ENCODE measurements at places on chromosomes 12 and 14.

DNA sequence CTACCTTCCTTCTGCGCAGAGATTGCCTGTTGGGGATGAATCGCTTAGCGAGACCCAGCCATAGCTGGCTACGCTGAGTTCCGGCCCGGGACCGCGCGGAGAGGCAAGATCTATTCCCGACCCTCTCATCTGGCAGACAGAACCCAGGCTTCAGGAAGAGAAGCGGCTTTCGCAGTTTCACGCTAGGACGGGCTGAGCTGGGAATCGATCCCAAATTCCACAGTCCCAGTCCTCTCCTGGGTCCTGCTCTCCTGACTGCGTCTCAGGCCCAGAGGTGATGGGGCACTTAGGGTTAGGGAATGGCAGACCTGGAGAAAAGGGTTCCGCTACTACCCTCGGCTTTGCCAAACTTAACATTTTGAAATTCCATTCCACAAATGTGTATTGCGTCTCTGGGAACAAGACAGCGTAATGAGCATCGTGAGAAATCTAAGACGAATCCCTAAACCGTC is 2.8 kb downstream of the PTPN21 start:
- peak; percentile 61 for DNase-seq

- DNase-seq, result no peak
Observed at GRCh38 chr12:70741256-70741655, 104.0 kb upstream of the PTPRB start.

DNA sequence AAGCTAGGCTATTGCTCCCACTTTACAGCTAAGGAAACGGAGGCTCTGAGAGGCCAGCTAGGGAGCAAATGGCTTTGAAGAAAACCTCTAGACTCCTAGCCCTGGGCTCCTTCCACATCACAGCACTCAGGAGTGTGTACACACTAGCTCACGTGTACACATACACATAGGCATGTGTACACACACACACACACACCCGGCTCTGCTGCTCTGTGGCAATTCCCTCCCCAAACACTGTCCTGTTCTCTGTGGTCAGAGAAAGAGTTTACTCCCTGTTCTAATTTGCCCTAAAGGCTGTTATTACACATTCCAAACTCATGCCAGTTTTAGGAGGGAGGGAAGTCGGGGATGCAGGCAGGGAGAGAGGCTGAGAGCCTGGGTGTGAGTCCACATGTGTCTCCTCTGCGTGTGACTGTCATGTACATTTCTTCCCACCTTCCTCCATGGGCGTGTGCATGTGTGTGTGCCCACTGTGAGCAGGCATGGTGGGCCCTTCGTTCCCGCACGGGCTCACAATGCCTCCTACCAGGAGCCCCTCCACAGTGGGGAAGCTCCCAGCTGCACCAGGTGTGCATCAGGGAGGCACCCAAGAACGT is 14.2 kb downstream of the TRPV4 start:
- DNase-seq, result no peak

- peak; percentile 16 for DNase-seq
Observed at GRCh38 chr12:117111821-117112595, 12.8 kb upstream of the TESC start.

GRCh38 chr12:6774499-6775062 is 2.3 kb downstream of the LAG3 start:
- peak; percentile 65 for DNase-seq

- DNase-seq, result no peak
Observed at GRCh38 chr14:36022765-36023410, 153.6 kb downstream of the PTCSC3 start.

DNA sequence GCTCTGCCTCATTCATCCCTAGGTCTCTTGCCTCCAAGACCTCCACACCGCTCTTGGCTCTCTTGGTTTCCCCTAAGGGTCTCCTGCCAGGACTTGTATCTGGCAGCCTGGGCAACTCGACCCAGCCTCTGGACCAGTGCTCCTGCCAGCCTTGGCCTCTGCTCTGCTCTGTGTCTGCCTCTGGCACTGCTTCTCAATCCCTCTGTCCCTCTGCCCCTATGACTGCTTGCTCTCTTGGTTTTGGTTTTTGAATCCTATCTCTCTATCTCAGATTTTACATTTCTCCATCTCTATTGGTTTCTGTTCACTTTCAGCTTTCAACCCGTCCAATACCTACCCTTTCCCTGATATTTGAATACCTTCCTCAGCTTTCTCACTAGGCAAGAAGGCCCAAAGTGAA is 6.3 kb downstream of the ITGA5 start:
- peak; percentile 10 for DNase-seq

- no peak for DNase-seq
Observed at GRCh38 chr14:34329301-34329700, 132.7 kb downstream of the SPTSSA start.

DNA sequence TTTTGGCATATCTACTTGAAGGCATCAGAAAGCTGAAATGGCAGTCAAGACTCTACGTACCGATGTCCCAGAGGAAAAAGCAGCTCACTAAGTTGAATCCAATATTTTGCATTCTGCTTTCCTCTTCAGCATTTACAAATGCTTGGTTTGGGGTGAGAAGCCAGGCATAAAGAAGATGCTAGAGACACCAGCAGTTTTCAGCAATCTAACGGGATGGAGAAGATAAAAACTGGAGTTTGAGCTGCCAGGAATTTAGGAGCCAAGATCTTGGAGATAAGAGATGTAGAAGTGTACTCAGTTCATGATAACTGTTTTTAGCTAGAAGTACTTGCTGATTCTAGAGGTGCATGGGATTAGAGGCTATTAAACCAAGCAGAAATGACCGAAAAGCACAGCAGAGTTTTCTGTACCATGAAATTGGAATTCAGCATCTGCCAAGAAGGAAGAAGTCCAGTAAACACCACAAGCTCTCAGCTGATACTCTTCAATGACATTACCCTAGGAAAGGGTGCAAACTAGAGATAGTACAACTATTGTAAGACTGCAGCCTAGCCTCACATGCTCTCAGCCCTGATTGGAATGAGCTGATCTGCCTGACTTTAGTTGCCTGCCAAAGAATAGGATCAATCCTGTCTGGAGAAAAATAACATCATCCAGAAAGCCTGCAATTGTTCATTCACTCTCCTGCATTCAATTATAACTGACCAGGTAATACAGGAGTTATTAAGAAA is 7.4 kb upstream of the ALDH1L2 start:
- DNase-seq, result no peak
